ENCODE measurements at places on chromosomes 6 and 20.

- no peak for DNase-seq
These were observed 51.9 kb upstream of the ZNF217 start for GRCh38 chr20:53645582-53645897.

DNA sequence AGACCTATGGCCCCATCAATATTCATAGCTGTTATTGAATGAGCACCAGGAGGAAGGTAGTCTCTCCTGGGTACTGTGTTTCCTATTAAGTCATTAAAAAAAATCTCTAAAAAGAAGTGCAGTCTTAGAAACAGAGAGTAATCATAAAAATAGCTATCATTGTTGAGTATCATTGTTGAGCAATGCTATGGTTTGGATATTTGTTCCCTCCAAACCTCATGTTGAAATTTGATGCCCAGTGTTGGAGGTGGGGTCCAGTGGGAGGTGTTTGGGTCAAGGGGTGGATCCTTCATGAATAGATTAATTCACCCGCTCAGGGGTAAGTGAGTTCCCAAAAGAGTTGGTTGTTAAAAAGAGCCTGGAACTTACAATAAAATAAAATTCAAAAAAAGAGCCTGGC is 88.1 kb upstream of the IYD start:
- DNase-seq = no peak

GRCh38 chr6:31878222-31878621 is 575 bp downstream of the SLC44A4 start:
- DNase-seq = no peak

GRCh38 chr6:64602993-64603392 is 967.4 kb downstream of the PHF3 start:
- DNase-seq = no peak

DNA sequence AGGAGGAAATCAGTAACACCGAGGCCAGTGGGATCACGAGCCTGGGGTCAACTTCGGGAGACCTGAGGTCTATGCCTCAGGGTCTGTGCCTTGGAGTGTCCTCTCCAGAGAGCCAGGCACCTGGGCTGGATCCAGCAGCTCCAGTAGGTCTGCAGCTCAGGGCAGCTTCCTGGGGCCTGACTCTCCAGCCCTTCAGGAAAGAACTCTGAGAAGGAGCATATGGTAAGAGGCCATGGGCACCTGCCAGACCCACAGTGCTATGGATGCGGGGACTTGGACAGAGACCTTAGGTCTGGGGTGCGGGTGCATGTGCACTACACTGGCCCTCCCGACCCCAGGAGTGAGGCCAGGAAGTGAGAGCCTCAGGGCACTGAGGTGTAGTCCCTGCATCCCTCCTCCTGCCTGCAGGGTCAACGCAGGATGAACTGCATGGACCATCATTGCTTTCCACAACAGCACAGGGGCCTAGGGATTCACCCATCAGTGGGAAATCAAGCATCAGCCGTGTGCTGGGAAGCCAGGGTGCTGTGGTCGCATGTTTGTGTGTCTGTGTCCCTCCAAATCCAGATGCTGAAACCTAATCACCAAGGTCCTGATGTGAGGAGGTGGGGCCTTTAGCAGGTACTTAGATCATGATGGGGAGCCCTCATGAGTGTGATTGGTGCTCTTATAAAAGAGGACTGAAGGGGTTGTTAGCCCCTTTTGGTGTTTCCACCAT is 210.9 kb upstream of the CST7 start:
- DNase-seq = no peak

DNA sequence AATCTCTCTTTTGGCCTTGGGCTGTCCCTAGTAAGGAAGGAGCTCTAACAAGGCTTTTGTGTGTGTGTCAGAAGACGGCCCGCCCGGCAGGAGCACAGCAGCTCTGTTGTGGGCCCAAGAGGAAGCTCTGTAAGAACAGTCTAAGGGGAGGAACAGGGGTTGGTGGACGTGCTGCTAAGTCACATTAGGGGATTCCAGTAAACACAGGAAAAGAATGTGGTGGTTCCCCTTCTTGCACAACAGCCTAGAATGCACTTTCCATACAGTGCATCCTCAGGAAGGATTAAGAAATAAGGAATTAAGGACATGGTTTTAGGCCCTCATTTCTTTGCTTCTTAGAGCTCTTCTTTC is 114.5 kb downstream of the RNF144B start:
- peak; percentile 83 for DNase-seq

DNA sequence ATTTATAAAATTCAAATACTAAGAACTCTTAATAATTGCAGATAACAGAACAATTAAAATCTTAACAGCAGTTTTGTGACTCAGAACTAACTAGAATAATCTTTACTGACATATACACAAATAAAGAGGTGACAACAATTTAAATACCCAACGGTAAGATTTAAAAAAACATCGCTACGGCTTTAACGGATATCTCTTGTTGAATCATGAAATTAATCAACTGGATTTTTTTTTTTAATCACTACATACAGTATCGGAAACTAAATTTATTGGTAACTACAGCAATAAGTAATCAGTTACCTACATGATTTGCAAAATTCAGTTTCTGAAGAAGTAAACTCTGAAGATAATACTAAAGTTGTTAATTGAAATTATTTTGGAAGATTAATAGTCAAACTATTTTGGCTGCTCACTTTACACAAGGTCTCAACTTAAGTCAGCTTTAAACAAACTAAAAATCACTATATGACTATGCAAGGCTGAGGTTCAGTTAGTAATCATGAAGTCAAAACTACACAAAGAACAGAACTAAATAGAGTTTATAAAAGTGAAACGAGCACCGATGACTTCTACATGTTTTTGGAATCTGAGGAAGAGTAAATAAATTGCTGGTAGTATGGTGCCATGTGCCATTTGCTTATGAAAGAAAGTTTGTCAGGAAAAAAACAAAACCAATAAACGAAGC is 128.8 kb downstream of the HUS1B start:
- no peak for DNase-seq

DNA sequence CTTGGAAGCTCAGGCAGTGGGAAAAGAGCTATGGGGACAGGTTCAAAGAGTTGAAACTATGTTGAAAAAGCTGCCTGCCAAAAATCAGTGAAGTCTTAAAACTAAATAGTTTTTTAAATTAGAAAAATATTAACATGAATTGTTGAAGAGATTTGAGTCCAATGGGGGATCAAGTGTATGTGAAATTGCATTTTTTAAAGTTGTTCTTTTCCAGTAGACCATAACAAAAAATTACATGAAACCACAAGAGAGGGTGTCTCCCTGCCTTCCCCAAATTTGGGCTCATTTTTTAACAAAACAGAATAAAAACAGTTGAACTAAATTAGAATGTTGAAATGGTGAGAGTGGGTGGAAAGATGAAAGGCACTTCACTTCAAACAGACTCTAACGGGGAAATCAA is 31.5 kb upstream of the COL10A1 start:
- no peak for DNase-seq

- DNase-seq = no peak
These were observed 55.5 kb downstream of the REV3L start for GRCh38 chr6:111427341-111428116.

DNA sequence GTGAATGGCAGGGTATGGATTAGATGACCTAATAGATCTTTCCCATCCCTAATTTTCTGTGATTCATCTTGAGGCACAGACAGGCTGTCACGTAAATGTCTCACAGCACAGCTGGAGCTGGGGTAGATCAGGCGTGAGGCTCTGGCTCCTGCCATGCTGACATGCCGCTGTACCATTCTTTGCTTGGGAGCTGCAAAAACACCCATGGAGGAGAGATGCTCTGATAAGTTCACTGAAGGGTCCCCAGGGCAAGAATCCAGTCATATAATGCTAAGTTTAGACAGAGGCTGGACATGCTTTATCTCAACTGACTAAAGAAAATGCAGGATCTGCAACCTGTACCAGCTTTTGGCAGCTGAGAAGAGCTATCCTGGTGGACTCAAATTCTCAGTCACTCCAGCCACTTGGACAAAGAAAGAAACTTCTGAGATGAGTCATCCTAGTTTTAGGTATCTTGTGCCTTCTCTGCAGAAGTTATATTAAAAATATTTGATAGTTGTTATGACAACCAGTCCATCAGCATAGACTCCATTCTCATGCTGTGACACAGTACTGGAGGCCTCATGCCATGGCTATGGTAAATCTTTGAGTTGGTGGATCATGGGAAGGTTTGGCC is 185.1 kb upstream of the RAB32 start:
- no peak for DNase-seq

DNA sequence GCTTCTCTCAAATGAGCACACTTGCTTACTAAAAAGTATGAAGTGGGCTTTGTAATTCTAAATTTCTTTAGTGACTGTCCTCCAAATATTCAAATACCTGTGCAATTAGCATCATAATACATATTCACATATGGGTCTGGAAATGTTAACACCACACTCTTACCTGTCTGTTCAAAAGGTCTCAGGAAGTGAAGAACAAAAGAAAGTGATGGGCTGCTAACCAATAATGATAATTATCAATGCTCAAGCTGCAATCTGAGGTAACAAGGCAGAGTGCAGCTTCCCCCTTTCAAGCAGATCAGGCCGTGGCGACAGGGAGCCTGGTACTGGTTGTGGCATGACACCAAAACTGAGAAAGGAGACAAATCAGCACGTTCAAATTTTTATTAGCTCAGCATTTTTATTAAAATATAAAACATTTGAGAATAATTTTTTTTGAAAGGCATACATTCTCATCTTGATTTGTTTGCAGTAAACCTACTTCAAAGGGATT is 1044.7 kb upstream of the EPHA7 start:
- no peak for DNase-seq

DNA sequence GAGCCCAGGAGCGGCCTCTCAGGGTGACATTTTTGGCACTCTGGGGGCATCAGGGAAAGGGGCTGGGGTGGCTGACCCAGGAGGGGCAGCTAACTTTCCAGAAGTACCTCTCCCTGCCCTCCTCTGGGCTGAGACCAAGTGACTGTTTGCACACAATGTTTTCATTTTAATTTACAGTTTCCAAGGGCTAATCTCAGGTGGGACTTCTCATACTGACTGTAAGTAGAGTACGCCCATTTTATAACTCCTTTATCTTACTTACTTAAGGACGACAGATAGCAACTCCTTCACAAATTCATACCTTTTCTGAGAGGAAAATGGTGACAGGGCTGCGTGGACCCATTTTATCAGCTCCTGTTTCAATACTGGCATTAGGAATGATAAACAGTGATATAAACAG is 172.9 kb upstream of the EXOC2 start:
- DNase-seq = no peak

- DNase-seq = no peak
These were observed 548 bp upstream of the TMEM74B start for GRCh38 chr20:1185316-1185741.

DNA sequence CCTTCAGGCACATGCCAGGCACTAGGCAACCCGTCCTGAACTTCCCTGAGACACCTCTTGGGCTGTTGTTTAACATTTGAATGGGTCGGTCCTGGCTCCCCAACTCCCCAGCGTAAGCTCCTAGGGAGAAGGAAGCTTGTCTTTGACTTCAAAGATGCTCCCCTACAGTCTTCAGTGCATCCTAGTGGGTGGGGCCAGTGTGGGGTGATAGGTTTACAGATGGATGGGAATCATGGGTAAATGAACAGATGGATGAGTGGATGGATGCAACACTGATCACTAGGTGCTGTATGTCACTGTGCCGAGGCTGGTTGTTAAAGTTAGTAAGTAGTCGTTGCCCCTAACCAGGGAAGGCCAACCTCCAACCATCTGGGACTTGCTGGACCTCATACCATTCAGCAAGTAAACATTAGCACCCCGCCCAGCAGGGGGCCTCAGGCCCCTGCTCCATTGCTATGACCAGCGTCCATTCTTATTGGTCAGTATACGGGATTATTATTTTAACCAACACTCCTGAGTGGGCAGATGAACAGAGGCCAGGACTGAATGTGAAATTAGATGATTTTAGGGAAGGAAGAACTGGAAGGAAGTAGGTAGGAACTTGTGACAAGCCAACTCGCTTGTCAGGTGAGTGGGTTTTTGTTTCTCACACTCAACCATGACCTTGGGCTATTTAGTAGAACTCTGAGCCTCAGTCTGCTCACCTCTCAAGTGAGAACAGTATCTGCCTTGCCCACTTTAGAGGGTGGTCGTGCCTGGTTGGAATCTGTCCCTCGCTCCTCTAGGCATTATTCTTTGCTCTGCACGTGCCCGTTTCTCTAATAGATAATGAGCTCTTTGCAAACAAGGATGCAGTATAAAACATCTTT is 82.9 kb upstream of the FOXP4 start:
- DNase-seq = peak; percentile 74

GRCh38 chr6:125196613-125197012 is 43.0 kb downstream of the TPD52L1 start:
- DNase-seq = no peak

DNA sequence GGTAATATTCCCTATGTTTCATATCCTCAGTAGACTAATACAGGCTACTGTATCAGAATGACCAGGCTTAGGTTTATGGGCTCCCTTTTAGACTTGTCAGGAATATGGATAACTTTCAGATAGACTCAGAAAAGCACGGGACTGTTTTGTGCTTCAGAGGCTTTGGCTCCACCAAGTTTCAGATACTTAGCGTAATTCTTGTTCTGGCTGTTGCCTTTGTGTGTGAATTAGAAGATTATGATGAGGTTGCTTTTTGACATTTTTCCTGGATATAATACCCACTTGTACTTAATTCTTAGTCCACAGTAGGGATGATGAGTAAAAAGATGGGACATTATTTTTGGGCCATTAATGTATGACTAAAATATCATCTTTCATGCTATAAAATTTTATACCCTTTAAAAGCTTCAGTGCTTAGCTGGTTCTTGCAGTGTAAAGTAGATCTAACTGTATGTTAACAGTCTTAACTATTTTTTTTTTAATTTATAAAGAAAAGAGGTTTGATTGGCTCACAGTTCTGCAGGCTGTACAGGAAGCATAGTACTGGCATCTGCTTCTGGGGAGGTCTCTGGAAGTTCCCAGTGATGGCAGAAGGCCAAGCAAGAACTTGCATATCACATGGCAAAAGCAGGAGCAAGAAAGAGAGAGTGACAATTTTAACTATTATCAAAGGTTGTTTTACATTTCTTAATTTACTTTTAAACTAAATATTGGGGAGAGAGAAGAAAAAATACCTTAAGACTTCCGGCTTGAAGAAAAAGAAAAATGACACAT is 120.7 kb downstream of the ZFAND3 start:
- DNase-seq = peak; percentile 37

GRCh38 chr6:6736791-6737654 is 148.5 kb downstream of the LY86 start:
- DNase-seq = peak; percentile 94

DNA sequence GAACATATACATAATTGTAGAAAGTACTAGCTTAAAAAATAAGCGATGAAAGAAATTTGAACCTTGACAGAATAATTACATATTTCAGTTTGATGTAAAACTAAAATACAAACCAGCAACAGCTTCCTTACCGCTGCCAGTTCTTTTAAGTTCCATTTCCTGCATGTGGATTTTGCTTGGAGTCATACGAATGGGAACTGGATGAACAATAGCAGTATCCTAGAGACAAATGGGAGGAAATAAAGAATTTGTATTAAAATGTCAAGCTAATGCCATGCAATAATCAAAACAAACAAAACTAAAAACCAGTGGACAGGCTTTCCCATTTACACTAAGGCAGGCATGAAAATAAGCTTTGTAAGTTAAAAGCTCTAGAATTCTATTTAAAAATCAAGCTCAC is 67.1 kb downstream of the REPS1 start:
- DNase-seq = no peak

GRCh38 chr6:166055801-166056200 is 111.8 kb downstream of the TBXT start:
- DNase-seq = no peak
